ENCODE measurements at places on chromosomes 1 and 21.

DNA sequence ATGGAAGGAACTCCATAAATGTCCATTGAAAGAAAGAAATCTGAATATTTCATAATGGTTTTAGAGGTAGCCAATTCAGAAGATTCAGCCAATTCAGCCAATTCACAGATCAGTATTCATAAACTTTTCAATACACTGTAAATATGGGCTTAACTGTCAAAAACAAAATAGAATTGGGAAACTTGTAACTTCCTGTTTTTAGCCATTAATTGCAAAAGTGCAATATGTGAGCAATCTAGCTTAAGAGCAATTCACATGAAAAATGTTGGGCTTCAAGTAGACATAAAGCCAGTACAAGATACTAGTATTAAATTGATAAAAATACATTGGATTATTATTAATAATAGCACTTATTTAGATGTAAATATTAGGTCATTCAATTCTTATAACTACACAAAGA is 27.5 kb upstream of the PLPPR4 start:
- DNase-seq: no peak

- no peak for DNase-seq
These were observed 380 bp upstream of the FBXO28 start for GRCh38 chr1:224113545-224113917.

DNA sequence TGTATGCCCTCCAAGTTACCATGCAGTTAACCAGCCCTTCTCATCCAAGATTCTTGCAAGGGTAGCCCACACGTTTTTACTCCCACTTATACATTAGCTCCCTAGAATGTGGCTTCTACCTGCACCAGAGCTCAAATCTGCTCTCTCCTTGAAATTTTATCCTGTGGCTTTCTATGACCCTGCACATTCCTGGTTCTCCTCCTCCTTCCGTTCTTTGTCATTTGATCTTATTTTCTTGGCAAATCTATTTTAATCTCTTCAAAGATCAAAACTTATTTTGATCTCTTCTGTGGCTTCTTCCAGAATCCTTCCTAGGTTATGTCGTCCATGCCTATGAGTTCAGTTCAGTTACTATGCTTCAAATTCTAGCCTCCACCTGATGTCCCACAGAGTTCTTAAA is 115.6 kb upstream of the GUCA2B start:
- no peak for DNase-seq

DNA sequence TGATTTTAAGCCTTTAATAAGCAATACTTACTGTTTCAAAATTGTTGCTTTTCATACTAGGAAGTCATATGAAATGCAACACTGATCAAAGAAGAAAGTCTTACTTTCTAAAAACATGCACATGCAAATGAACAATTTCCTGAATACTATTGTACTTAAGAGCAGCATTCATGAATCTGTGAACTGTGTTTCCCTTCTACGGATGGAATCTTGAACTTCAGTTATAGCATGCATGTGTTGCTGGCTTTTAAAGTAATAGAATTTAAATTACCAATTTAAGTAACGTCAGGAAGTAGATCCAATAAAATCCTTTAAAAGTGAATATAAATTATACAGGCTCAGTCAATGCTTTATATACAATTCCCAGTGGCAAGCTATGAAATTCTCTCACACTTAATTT is 348.9 kb downstream of the KCNT2 start:
- no peak for DNase-seq

GRCh38 chr1:167922611-167923074 is 8.7 kb upstream of the ADCY10 start:
- DNase-seq: no peak

GRCh38 chr1:55803429-55803828 is 588.3 kb upstream of the USP24 start:
- DNase-seq: no peak

GRCh38 chr1:105072850-105073249 is 1323.2 kb downstream of the AMY1C start:
- no peak for DNase-seq

- DNase-seq: no peak
These were observed 34.1 kb downstream of the KIAA1614 start for GRCh38 chr1:180946541-180947498.

GRCh38 chr1:186799689-186800054 is 29.1 kb upstream of the PLA2G4A start:
- no peak for DNase-seq

GRCh38 chr1:118973531-118974137 is 14.5 kb downstream of the TBX15 start:
- no peak for DNase-seq

DNA sequence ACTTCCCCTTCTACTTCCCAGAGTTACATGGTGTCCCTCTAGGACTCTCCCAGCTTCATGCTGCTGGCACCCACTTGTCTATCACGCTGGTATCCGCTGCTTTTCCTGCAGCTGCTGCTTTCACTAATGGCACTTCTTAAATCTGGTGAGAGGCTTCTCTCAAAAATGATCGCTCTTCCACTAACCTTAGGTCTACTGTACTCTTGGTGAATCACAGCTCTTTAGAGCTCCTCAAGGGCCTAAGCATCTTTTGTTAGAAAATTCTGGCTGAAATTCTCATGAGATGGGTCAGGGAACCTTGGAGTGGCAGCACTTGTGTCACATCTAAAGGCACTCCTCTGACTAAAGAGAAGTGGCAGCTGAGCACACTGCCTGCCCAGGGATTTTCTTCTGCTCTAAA is 32.1 kb downstream of the ZMYND12 start:
- no peak for DNase-seq

- no peak for DNase-seq
These were observed 156.7 kb upstream of the BACE2 start for GRCh38 chr21:41011098-41011731.

DNA sequence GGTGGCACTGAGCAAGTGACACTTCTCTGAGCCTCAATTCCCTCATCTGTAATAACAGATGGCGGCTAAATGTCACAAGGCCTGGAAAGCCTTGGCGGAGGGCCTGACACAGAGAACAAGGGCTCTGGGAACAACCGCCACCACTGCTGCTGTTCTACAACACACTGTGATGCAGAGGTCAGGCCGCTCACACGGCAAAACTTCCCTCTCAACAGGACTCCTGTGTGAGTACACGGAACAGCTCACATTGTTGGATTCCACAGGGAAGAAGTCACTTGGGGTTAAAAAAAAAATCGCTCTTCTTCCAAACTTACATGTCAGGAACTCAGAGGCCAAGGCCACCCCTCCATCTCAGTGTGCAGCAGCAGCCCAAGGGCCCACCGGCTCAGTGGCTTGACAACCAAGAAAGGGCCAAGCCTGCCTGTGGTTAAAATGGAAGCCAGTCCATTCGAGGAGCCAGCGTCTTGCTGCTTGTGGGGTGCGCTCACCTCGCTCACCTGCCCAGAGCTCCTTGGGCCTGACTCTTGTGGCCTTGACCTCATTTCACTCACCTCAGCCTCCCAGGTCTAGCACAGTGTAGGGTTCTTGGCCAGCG is 101.1 kb downstream of the RAVER2 start:
- no peak for DNase-seq

DNA sequence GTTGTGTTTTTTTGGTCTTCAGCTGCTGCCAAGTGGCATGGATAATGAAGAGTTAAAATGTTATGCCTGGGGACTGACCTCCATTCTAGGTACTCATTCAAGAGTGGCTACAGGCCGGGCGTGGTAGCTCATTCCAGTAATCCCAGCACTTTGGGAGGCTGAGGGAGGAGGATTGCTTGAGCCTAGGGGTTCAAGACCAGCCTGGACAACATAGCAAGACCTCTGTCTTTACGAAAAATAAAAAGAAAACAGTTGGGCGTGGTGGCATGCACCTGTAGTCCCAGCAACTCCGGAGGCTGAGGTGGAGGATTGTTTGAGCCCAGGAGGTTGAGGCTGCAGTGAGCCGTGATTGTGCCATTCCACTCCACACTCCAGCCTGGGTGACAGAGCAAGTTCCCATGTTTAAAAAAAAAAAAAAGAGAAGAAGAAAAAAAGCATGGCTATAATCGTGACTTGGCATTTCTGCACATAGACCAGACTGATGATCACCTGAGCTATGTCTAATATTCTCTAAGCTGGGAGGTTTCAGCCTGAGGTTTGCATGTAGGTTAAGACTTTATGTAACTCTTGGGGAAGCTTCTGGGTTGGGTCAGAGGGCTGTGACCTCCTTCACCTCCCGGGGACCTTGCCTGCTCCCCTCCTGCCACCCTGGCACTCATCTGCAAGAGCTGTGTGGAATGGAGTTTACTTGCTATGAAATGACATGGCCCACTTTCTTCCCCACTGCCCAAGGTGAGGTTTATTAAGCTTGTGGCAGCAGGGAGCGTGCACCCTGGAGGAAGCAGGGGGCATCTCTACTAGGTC is 51.3 kb downstream of the DHRS3 start:
- DNase-seq: no peak

GRCh38 chr1:67733681-67734322 is 48.8 kb downstream of the GADD45A start:
- no peak for DNase-seq
